ENCODE measurements at places on chromosomes 1 and 21. TPM values are rescaled to one million over a fixed set of nuclear protein-coding genes. Genes with fewer than 3 reads are reported as not detected.

GRCh38 chr21:25565272-25566211 lies 41.7 kb downstream of the MRPL39 start:
- H3K4me3 ChIP-seq = peak overlapping the region; percentile 85
- H3K27ac ChIP-seq = peak overlapping the region; percentile 86
- peaks cover 75% of the 10 kb centered on the region for H3K4me1 ChIP-seq
- H3K27me3 ChIP-seq = no peaks in the 10 kb centered on the region
- no peak for DNase-seq

DNA sequence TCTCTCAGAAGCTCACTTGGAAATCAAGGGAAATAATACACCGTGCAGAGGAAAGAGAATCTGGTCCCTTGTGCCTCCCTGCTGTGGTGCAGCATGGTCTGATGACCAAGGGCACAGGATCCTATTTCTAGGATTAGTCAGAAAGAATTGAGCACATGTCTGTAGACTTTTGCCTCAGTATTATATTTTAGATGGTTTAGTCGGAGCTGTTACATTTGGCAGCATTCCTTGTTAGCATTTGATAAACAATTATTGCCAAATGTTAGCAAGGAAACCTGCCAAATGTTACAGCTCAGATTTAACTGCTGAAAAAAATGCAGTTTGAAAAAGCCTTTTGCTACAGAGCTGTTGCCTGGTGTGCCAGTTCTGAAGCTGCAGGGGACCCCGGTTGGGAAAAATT lies 183.5 kb upstream of the DPYD start:
- peaks cover 6% of the 10 kb centered on the region for H3K27me3 ChIP-seq
- no peak for DNase-seq
- H3K4me1 ChIP-seq = no peaks in the 10 kb centered on the region
- peaks cover 5% of the 10 kb centered on the region for H3K36me3 ChIP-seq
- no peak overlapping the region for H3K4me3 ChIP-seq

- H3K27me3 ChIP-seq = peaks cover 3% of the 10 kb centered on the region
- peaks cover 6% of the 10 kb centered on the region for H3K36me3 ChIP-seq
- H3K27ac ChIP-seq = no peak overlapping the region
- H3K4me1 ChIP-seq = peaks cover 9% of the 10 kb centered on the region
Measured at GRCh38 chr1:248792342-248792741, 33.4 kb downstream of the SH3BP5L start.

- H3K27me3 ChIP-seq = no peaks in the 10 kb centered on the region
- H3K36me3 ChIP-seq = peaks cover 2% of the 10 kb centered on the region
Measured at GRCh38 chr1:67013573-67013972, 40.4 kb downstream of the SLC35D1 start.

FABP3 gene
- total RNA-seq = not detected

RBP7 gene
- total RNA-seq = not detected

LCE1B gene
- total RNA-seq = not detected

DNA sequence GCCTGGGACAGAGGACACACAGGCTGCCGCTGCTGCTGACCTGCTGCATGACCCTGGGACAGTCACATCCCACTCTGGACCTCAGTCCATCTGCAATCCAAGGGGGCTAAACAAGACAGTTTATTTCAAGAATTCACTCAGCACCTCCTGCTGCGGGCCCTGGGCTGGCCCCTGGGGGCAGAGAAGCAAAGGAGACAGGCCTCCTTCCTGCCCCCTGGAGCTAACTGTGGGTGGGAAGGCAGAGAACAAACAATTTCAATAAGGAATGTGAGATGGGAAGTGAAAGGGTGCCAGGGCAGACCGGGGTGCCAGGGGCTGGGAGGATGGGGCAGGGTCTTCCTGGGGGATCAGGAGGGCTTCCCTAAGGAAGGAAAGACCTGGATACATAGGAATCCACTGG lies 60.0 kb downstream of the TAS1R2 start:
- peaks cover 20% of the 10 kb centered on the region for H3K27me3 ChIP-seq
- DNase-seq = no peak
- H3K4me1 ChIP-seq = no peaks in the 10 kb centered on the region
- H3K4me3 ChIP-seq = no peak overlapping the region

DNA sequence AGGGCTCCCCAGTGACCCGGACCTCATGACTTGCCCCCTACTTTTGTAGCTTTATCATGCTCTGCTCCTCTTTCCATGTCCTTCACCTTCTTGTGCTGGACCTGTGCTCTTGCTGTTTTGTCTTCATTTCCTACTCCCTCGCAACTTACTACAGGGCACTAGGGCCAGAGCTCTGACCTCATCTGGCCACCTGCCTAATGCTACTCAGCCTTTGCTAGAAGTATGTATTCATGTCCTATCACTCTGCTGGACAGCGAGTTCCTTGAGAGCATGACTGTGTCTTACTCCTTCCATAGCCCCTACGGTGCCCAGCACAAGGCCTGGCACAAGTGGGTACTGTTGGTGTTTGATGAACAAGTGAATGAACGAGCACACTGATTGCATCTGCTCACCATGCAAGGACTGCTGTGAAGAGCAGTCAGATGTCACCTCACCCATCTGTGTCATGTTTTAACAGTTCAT lies 1.9 kb downstream of the MTFR1L start:
- H3K27ac ChIP-seq = peak overlapping the region; percentile 78
- peaks cover 8% of the 10 kb centered on the region for H3K36me3 ChIP-seq
- no peak for DNase-seq

GRCh38 chr21:34215501-34215900 lies 142.1 kb downstream of the MRPS6 start:
- no peaks in the 10 kb centered on the region for H3K4me1 ChIP-seq
- no peaks in the 10 kb centered on the region for H3K27me3 ChIP-seq
- H3K27ac ChIP-seq = no peak overlapping the region
- peaks cover 11% of the 10 kb centered on the region for H3K36me3 ChIP-seq
- DNase-seq = no peak

- H3K4me3 ChIP-seq = no peak overlapping the region
- H3K36me3 ChIP-seq = no peaks in the 10 kb centered on the region
- no peak overlapping the region for H3K27ac ChIP-seq
- peak; percentile 56 for DNase-seq
Measured at GRCh38 chr1:113140588-113141446, 67.8 kb downstream of the LRIG2 start.

DNA sequence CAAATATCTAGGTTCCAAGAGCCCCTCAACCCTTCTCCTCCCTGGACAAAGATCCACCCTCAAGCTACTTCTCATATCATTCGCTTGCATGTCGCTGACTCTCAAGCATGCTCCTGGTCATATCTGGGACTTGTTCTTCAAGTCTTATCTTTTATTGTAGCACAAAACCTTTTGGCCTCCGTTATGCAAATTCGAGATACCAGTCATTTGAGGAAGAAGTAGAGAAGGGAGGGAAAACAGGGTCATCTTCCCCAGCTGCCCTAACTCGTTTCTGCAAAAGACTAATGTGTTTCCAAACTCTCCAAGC lies 63.8 kb upstream of the ETS2 start:
- no peak for DNase-seq
- no peaks in the 10 kb centered on the region for H3K27me3 ChIP-seq
- H3K4me3 ChIP-seq = no peak overlapping the region
- no peaks in the 10 kb centered on the region for H3K36me3 ChIP-seq
- H3K4me1 ChIP-seq = peaks cover 14% of the 10 kb centered on the region
- H3K27ac ChIP-seq = no peak overlapping the region

- DNase-seq = no peak
- no peaks in the 10 kb centered on the region for H3K36me3 ChIP-seq
- H3K4me1 ChIP-seq = no peaks in the 10 kb centered on the region
- H3K27me3 ChIP-seq = no peaks in the 10 kb centered on the region
Measured at GRCh38 chr1:183278739-183279591, 92.9 kb downstream of the LAMC2 start.

F5 gene
- 37.4 TPM for total RNA-seq

ZSCAN20 gene
- 3.3 TPM for total RNA-seq

- no peak overlapping the region for H3K4me3 ChIP-seq
- no peaks in the 10 kb centered on the region for H3K27me3 ChIP-seq
- H3K4me1 ChIP-seq = no peaks in the 10 kb centered on the region
- DNase-seq = no peak
Measured at GRCh38 chr1:119101563-119101962, 38.9 kb downstream of the WARS2 start.

KIAA0040 gene
- 37.4 TPM for total RNA-seq

DNA sequence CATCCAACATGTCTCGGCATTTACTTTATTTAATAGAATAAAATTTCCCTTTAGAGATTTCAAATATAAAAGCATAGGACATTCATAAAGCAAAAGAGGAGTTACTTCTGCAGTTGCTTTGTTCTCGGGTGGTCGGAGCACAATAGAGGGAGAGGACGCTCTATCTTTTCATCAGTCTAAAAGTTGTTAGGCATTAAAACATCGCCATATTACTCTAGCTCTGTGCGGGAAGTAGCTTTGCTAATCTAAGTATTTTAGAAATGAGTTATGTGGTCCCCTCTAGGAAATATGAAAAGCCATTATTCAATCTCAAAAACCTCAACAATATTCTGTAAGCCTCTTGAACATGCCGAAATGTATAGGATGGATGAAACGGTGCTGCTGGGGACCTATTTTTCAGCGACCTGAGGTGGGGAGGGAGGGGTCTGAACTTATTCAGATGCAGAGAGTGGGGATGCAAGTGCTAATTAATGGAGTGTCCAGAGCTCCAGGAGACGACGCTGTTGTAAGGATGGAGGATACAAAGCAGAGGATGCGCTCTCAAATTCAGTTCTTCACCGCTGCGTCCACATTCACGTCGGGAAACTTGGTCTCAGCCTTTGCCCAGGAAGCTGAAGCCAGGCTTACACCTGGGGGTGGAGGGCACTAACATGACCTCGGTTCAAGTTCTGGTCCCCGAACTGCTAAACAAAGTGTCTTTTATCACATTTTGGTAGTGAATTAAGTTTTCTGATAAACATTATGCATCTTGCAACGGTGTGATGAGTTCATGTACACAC lies 6.3 kb downstream of the CDKN2C start:
- H3K4me1 ChIP-seq = peaks cover 32% of the 10 kb centered on the region
- peak overlapping the region; percentile 34 for H3K27ac ChIP-seq
- H3K4me3 ChIP-seq = peak overlapping the region; percentile 85
- no peaks in the 10 kb centered on the region for H3K36me3 ChIP-seq
- H3K27me3 ChIP-seq = peaks cover 50% of the 10 kb centered on the region
- no peak for DNase-seq

TRIM67 gene
- total RNA-seq = 0.12 TPM

GRCh38 chr1:46368791-46369190 lies 25.3 kb upstream of the FAAH start:
- H3K27ac ChIP-seq = no peak overlapping the region
- peaks cover 14% of the 10 kb centered on the region for H3K4me1 ChIP-seq
- no peaks in the 10 kb centered on the region for H3K27me3 ChIP-seq
- H3K36me3 ChIP-seq = peaks cover 30% of the 10 kb centered on the region

GRCh38 chr1:222234351-222234750 lies 313.6 kb downstream of the HHIPL2 start:
- H3K36me3 ChIP-seq = no peaks in the 10 kb centered on the region
- DNase-seq = no peak
- no peaks in the 10 kb centered on the region for H3K27me3 ChIP-seq
- H3K27ac ChIP-seq = no peak overlapping the region
- no peak overlapping the region for H3K4me3 ChIP-seq

Measured in activated T-cell treated with anti-CD3 and anti-CD28 coated beads, Interleukin-2, amount 50 U/mL, for 72 hours (primary cell).